ENCODE measurements at places on chromosomes 12 and 14.

- peak; percentile 72 for DNase-seq
These were observed 5.5 kb upstream of the SLC7A7 start for GRCh38 chr14:22820731-22821130.

GRCh38 chr14:76640923-76641395, 120.3 kb upstream of the VASH1 start:
- DNase-seq = no peak

DNA sequence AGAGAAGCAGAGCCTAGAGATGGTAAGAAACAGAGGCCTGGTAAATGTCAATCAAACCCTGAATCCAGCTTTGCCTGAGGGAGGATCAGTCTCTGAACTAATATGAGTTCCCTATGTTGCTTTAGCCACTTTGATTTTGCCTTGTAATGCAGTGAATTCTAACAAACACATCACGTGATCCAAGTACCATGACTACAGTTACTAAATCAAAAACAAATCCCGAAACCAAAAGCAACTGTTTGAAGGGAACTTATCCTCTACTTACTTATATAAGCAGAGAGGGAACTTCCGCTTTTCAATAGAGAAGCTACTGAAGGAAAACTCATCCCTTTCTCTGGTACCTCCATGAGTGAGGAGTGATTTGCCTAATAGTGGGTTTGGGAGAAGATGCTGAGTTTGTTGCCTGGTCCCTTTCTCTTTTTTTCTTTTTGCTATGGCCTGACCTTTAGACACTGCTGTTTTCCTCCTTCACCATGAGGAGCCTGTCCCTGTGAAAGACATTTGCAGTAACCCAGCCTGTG, 7.7 kb upstream of the PPTC7 start:
- DNase-seq = peak; percentile 32

DNA sequence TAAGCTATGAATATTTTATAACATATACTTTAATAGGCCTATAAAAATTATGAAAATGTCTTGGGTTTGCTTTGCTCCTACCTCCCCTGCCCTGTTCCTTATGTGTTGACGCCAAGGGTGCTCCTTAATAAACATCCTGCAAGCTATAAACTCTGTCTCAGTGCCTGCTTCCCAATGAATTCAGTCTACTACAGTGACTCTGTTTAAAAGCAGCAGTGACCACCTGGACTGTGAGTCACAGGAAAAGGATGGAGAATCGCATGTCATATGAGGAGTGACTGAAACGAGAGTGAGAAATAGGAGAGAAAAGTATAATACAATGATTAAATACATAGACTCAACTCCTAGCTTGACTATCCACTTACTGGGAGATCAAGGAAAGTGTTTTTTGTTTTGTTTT, 41.1 kb upstream of the CFAP54 start:
- peak; percentile 93 for DNase-seq

GRCh38 chr12:123270214-123271000, 1.2 kb downstream of the CDK2AP1 start:
- peak; percentile 47 for DNase-seq

GRCh38 chr14:75769047-75769685, 108.1 kb downstream of the TTLL5 start:
- peak; percentile 6 for DNase-seq

GRCh38 chr14:101173698-101174521, 270.4 kb upstream of the RTL1 start:
- DNase-seq = no peak

DNA sequence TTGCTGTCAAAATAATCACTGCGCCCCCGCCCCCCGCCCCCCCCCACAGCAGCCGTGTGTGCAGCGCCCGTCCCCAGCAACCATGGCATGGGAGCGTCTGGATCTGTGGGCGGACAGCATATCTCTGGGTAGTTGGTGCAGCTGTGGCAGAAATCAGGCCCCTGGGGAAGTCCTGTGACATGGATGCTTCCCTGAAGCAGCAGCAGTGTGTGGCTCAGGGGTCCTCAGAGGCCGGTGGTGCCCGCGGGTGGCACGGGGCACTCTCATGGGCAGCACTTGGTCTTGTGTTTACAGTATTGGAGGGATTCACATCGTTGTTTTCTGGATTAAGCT, 19.2 kb downstream of the XRCC3 start:
- no peak for DNase-seq

GRCh38 chr12:20155374-20155773, 213.0 kb upstream of the PDE3A start:
- DNase-seq = no peak

DNA sequence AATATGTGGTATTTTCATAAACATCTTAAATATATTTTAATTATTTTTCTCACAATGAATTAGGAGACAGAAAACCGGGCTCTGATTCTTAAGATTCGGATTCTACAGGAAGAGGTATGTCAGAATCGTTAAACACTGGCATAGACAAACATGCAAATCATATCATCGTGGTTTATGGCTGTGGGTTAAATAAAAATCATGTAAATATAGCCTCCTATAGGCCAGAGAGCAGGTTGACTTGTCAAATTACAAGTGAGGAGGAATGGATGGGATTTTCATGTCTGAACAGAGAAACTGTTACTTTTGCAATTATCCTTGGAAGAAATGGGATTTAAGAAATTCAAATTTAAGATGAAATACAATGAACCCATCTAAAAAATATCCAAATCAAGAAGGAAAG, 74.9 kb upstream of the BCAT1 start:
- peak; percentile 1 for DNase-seq

- no peak for DNase-seq
These were observed 31.8 kb downstream of the ZNF605 start for GRCh38 chr12:132924356-132924755.

GRCh38 chr14:21063479-21063878, 5.9 kb downstream of the RNASE8 start:
- DNase-seq = peak; percentile 75

GRCh38 chr12:83477696-83478095, 791.0 kb downstream of the TMTC2 start:
- DNase-seq = no peak

- no peak for DNase-seq
These were observed 97.4 kb downstream of the PLCZ1 start for GRCh38 chr12:18640321-18640955.

DNA sequence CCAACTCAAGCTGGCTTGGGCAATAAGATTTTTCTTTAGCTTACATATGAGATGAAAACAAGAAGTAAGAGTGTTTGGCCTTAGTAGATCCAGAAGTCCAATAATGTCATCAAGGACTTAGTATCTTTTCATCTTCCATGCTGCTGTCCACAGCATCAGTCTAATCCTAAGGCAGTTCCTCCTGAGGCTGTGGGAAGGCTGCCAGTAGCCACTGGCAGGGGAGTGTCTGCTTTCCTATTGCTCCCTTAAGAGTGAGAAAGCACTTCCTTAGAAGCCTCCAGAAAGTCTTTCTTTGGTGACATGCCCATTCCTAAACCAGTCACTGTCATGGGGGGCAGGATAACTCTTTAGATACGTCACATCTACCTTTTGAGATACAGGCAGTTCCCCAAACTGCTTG, 317.7 kb downstream of the BMP4 start:
- DNase-seq = no peak

GRCh38 chr12:53579545-53579955, 46.6 kb downstream of the ATF7 start:
- DNase-seq = no peak

GRCh38 chr12:89230376-89231315, 121.7 kb downstream of the DUSP6 start:
- no peak for DNase-seq

- no peak for DNase-seq
These were observed 1487.0 kb upstream of the FLRT2 start for GRCh38 chr14:84042992-84043391.

- no peak for DNase-seq
These were observed 89.7 kb downstream of the RFX4 start for GRCh38 chr12:106672314-106673025.

DNA sequence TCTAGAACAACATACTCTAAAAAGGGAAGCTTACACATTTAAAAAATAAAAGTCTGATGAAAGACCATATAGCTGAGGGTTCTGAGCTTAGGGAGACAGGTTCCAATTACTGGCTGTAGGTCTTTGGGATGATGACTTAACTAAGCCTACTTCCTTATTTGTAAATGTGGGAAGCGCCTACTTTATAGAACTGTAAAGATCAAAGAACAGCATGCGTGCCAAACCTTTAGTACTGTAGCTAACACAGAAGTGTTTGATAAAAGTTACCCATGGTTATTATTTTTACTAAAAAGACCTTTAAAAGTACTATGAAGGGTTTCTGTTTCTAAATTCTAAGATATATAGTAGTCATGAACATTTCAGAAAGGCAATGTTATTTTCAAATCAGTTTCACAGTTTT, 35.7 kb downstream of the STK38L start:
- DNase-seq = no peak

- peak; percentile 91 for DNase-seq
These were observed 13.4 kb downstream of the TNFAIP2 start for GRCh38 chr14:103136388-103137271.

- DNase-seq = no peak
These were observed 53.4 kb upstream of the DACT1 start for GRCh38 chr14:58584383-58584782.

- DNase-seq = no peak
These were observed 17.0 kb downstream of the NPC2 start for GRCh38 chr14:74476107-74476506.

DNA sequence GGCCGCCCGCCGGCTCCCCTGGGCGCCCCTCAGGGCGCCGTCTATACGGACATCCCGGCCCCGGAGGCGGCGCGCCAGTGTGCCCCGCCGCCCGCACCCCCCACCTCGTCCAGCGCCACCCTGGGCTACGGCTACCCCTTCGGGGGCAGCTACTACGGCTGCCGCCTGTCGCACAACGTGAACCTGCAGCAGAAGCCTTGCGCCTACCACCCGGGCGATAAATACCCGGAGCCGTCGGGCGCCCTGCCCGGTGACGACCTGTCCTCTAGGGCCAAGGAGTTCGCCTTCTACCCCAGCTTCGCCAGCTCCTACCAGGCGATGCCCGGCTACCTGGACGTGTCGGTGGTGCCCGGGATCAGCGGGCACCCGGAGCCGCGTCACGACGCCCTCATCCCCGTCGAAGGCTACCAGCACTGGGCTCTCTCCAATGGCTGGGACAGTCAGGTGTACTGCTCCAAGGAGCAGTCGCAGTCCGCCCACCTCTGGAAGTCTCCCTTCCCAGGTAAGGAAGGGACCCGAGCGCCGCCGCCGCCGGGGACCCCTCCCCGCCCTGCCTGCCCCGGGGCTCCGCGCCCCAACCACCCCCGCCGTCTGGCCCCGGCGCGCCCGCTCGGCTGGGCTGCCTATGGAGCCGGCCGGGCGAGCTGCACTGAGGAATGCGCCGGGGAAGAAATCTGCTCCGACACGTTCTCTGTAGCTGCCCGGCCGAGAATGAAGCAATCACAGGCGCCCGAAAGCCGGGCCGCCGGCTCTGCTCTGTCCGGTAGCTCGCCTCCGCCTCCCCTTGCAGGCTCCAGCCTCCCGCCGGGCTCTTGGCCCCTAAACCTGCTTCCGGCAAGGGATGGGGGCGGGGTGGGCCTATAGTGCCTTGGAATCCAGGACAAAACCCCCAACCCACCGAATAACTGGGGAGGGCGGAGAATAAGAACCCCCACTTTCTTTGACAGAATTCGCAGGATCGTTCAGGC, 794 bp downstream of the HOXC13 start:
- peak; percentile 52 for DNase-seq

- DNase-seq = peak; percentile 57
These were observed 49.2 kb upstream of the EIF5 start for GRCh38 chr14:103284574-103285467.

DNA sequence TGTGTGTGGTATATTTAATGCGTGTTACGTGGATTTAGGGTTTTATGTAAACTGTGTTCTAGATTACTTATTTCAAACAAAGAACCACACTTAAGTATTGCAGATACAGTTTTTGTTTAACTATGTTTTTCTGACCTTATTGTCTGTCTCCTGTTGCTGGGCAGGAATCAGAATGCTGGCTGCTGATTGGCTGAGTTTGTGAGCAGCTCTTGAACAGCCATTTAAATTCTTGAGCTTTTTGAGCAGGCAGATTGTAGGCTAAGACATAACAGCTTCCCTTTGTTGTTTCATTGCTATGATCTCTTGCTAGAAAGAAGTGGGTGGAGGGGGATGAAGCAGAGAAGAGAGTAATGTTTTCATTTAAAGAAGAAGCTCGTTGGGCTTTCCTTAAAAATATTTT, 52.2 kb downstream of the ATF7IP start:
- peak; percentile 85 for DNase-seq

DNA sequence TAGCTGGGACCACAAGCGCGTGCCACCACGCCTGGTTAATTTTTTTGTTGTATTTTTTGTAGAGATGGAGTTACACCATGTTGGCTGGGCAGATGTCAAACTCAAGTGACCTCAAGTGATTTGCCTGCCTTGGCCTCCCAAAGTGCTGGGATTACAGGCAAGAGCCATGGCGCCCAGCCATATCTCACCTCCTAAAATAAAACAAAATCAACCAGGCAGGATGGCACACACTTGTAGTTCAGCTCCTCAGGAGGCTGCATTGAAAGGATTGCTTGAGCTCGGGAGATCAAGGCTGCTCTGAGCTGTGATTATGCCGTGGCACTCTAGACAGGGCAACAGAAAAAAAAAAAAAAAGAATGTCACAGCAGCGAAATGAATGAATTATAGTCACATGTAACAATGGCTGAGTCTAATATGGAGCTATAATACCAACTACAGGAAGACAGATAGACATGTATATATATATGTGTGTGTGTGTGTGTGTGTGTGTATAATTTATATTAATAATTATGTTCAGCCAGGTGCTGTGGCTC, 19.3 kb upstream of the TMEM120B start:
- no peak for DNase-seq

- no peak for DNase-seq
These were observed 1.1 kb upstream of the ABCC9 start for GRCh38 chr12:21942377-21942703.

DNA sequence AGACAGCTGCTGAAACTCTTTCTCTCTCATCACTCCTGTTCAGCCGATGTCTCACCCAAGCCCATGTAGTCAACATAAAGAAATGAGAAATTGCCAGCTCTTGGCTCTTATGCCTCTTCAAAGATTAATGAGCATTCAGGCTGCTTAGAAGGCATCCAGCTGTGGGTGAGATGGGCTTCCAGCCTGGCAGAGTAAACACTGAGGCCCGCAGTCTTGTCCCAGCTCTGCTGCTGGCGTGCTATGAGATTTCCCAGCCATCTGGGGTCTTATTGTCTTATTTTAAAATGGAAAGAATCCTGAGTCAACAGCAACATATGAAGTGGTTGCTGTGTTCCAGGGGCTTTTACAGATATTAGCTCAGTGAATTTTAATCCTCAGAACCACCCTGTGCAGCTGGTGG, 12.6 kb downstream of the RXYLT1 start:
- no peak for DNase-seq

DNA sequence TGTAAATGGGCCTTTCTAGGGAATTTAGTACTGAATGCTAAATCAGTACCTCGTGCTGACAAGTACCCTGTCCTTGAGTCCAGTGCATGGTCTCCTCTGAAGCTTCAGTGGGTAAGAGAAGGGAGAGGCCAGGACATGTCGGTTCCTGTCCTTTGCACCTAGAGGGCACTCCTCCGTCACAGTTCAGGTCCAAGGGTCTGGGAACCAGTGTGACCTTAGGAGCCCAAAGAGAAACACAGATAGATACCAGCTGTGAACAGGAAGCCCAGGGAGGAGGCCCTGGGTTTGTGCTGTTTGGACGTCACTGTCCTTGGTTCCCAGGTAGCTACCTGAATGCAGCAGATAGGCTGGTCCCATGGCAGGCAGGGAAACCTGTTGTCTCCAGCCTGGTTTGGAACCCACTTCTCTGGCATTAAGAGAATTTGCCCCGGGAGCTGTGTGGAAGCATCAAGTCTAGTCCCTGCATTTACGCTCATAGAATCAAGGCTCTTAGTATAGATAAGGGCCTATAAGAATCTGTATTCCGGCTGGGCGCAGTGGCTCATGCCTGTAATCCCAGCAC, 3.9 kb upstream of the FGF23 start:
- DNase-seq = no peak
